ENCODE measurements at places on chromosomes 11 and 22.

GRCh38 chr11:45974806-45975205 lies 52.4 kb downstream of the LARGE2 start:
- peaks cover 21% of the 10 kb centered on the region for H3K36me3 ChIP-seq
- no peaks in the 10 kb centered on the region for H3K27me3 ChIP-seq
- H3K27ac ChIP-seq: no peak overlapping the region

- no peak for DNase-seq
- peaks cover 2% of the 10 kb centered on the region for H3K27me3 ChIP-seq
- H3K36me3 ChIP-seq: no peaks in the 10 kb centered on the region
- no peak overlapping the region for H3K27ac ChIP-seq
- no peaks in the 10 kb centered on the region for H3K4me1 ChIP-seq
Measured at GRCh38 chr11:104394508-104394907, 230.6 kb upstream of the PDGFD start.

DNA sequence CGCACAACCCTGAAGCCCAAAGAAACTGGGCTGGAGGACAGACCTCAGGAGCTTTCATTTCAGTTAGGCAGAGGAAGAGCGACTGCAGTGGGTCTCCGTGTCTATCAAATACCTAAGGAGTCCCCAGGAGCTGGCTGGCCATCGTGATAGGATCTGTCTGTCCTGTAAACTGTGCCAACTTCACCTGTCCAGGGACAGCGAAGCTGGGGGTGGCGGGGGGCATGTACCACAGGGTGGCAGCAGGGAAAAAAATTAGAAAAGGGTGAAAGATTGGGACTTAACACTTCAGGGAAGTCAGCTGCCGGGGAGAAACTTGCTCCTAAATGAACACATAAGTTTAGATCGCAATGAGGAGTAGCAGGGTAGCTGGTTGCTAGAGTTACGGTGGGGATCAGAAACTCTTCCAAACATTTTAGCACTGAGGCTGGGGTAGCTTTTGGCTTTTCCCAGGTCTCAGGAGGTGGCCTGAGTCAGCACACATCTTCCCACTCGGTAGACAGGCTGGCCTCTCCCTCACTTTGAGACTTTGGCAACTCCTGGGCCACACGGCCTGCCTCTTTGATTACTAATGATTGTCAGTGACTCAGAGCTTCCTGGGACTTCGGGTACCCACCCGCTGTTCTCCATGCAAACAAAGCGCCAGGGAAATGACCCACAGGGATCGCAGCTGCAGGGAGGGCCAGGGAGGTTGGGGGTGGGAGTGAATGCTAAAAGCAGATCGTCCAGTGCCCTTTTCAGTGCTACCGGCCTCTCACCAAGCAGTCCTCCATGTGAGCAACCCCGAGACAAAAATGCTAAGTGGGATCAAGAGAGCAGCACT lies 2.9 kb upstream of the MTFP1 start:
- peaks cover 3% of the 10 kb centered on the region for H3K36me3 ChIP-seq
- H3K4me3 ChIP-seq: peak overlapping the region; percentile 98
- DNase-seq: no peak
- no peaks in the 10 kb centered on the region for H3K27me3 ChIP-seq
- peak overlapping the region; percentile 94 for H3K27ac ChIP-seq

DNA sequence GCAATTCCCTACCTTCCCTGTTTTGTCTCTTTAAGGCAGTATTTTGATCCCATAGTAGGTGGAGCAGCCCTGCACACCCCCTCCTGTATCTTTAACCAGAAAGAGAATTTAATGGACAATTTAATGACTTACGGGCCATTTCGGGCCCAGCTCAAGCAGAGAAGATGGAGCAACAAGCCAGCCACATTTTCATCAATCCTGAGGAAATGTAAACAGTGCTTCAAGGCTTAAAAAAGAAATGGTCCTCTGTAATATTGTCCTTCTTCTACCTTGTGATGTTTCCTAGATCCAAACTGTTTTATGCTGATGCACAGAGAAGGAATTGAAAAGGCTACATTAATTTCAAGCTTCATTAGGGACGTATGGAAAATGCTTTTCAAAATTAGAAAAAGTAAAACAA lies 88.6 kb downstream of the MTMR3 start:
- DNase-seq: no peak
- no peaks in the 10 kb centered on the region for H3K27me3 ChIP-seq
- H3K4me3 ChIP-seq: no peak overlapping the region

- H3K4me1 ChIP-seq: peaks cover 3% of the 10 kb centered on the region
- H3K4me3 ChIP-seq: no peak overlapping the region
Measured at GRCh38 chr11:113447621-113448315, 27.4 kb downstream of the DRD2 start.

- no peaks in the 10 kb centered on the region for H3K27me3 ChIP-seq
- peak; percentile 85 for DNase-seq
Measured at GRCh38 chr22:22935546-22936157, 48.0 kb downstream of the IGLL5 start.

GRCh38 chr11:82049199-82049598 lies 684.5 kb downstream of the FAM181B start:
- no peaks in the 10 kb centered on the region for H3K4me1 ChIP-seq
- H3K27ac ChIP-seq: no peak overlapping the region
- no peak overlapping the region for H3K4me3 ChIP-seq

GRCh38 chr11:34416766-34417165 lies 22.0 kb upstream of the CAT start:
- no peak for DNase-seq
- H3K27me3 ChIP-seq: peaks cover 17% of the 10 kb centered on the region
- H3K4me3 ChIP-seq: no peak overlapping the region
- peaks cover 6% of the 10 kb centered on the region for H3K36me3 ChIP-seq
- H3K4me1 ChIP-seq: no peaks in the 10 kb centered on the region

DNA sequence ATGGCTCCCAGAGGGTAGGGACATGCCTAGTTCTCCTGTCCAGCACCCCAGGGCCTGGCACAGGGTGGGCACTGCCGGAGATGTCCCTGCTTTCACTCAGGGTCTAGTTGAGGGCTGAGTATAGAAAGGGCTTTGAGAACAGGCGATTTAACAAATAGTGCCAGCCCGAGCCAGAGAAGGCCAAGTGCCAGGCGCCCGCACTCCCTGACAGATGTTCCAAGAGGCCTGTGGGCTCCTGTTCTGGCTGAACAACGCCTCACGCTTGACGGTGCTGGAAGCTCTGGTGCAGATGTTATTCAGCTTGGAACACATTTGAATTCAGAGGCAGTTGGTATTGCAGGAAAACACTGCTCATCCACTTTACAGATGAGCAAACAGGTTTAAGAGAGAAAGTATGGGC lies 46.5 kb downstream of the NFAM1 start:
- peaks cover 11% of the 10 kb centered on the region for H3K27me3 ChIP-seq
- DNase-seq: no peak
- no peaks in the 10 kb centered on the region for H3K36me3 ChIP-seq
- no peak overlapping the region for H3K4me3 ChIP-seq

DNA sequence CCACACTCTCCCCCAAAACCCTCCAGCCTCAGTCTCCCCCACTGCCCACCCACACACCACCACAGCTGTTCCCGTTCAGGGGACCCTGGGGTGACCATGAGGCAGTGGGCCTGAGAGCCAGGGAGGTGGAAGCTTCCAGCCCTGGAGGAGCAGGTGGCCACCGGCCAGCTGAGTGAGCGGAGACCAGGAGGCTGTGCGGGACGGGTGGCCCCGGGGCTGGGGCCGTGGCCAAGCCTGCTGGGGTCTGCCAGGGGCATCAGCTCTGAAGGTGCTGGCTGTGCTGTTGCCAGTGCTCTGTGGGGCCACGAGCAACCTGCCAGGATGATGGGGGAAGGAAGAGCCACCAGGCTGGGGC lies 26.0 kb downstream of the OSBPL5 start:
- no peaks in the 10 kb centered on the region for H3K4me1 ChIP-seq
- no peak overlapping the region for H3K27ac ChIP-seq
- peaks cover 11% of the 10 kb centered on the region for H3K27me3 ChIP-seq
- no peak for DNase-seq
- H3K36me3 ChIP-seq: no peaks in the 10 kb centered on the region

GRCh38 chr11:129189646-129190045 lies 2.5 kb downstream of the ARHGAP32 start:
- H3K27ac ChIP-seq: no peak overlapping the region
- H3K27me3 ChIP-seq: no peaks in the 10 kb centered on the region
- H3K4me1 ChIP-seq: no peaks in the 10 kb centered on the region
- no peaks in the 10 kb centered on the region for H3K36me3 ChIP-seq
- H3K4me3 ChIP-seq: no peak overlapping the region

- no peak overlapping the region for H3K27ac ChIP-seq
- no peaks in the 10 kb centered on the region for H3K27me3 ChIP-seq
- H3K4me3 ChIP-seq: no peak overlapping the region
- peaks cover 13% of the 10 kb centered on the region for H3K36me3 ChIP-seq
Measured at GRCh38 chr22:25362215-25362882, 142.9 kb downstream of the CRYBB2 start.

DNA sequence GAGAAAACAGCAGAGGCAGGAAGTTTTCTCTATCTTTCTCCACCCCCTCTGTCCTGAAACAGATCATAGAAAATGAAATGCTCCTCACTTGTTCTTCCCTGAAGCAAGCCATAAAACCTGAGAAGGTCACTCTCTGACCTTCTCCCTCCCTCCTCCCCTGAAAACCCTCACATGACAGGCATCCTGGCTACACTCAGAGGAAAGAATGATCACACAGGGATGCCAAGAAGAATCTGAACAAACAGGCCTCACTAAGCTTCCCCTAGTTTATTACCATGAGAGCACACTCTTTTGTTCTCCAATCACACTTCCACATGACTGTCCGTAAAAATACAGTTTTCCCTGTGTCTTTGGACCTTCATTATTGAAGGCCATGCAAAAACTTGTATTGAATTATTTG lies 300.1 kb downstream of the BUD13 start:
- H3K27ac ChIP-seq: no peak overlapping the region
- peaks cover 4% of the 10 kb centered on the region for H3K4me1 ChIP-seq
- H3K27me3 ChIP-seq: peaks cover 12% of the 10 kb centered on the region
- peaks cover 5% of the 10 kb centered on the region for H3K36me3 ChIP-seq

- no peaks in the 10 kb centered on the region for H3K36me3 ChIP-seq
- no peak overlapping the region for H3K4me3 ChIP-seq
- H3K27ac ChIP-seq: no peak overlapping the region
Measured at GRCh38 chr22:35930933-35931332, 97.7 kb downstream of the RBFOX2 start.

GRCh38 chr11:13055200-13055599 lies 46.1 kb downstream of the RASSF10 start:
- no peak for DNase-seq
- H3K4me3 ChIP-seq: no peak overlapping the region
- no peak overlapping the region for H3K27ac ChIP-seq
- peaks cover 8% of the 10 kb centered on the region for H3K27me3 ChIP-seq
- H3K36me3 ChIP-seq: no peaks in the 10 kb centered on the region

DNA sequence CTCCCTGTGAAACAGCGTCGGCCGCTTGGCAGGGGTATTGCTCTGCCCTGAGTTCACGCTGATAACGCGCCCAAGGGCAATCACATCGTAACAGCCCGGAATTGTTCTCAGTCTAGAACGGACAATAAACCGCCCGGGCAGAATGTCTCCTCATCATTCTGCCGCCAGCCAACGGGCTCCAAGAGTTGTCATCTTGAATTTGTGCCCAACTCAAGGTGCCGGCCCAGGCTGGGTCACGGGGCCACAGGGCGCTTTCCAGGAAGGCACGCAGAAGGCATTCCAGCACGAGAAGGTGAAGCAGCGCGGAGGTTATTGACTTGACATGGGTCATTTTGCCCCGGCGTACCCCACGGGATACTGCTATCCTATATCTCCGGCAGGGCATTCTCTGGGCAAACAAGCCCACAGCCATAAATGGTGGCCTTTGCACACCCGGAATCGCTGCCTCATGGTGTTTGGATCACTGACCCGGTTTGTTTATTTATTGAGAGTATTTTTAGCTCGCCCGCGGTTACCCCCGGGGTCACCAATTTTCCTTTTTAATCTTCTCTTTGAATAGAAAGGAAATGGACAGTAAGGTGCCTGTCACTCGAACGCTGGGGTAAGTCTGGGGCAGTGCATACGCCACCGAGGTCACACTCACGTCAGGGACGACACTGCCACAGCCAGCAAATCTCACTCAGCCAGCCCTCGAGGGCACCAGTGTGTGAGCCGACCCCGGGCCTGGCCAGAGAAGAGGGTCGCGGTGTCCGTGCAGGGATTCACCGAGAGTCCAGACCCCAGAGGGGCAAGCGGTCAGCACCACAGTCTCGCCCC lies 72.4 kb upstream of the FGF3 start:
- DNase-seq: no peak
- H3K27me3 ChIP-seq: peaks cover 22% of the 10 kb centered on the region
- peaks cover 5% of the 10 kb centered on the region for H3K4me1 ChIP-seq

- peaks cover 58% of the 10 kb centered on the region for H3K4me1 ChIP-seq
- no peaks in the 10 kb centered on the region for H3K27me3 ChIP-seq
- no peak overlapping the region for H3K4me3 ChIP-seq
- H3K36me3 ChIP-seq: no peaks in the 10 kb centered on the region
- peak overlapping the region; percentile 81 for H3K27ac ChIP-seq
Measured at GRCh38 chr11:35115688-35116030, 23.3 kb upstream of the CD44 start.

DNA sequence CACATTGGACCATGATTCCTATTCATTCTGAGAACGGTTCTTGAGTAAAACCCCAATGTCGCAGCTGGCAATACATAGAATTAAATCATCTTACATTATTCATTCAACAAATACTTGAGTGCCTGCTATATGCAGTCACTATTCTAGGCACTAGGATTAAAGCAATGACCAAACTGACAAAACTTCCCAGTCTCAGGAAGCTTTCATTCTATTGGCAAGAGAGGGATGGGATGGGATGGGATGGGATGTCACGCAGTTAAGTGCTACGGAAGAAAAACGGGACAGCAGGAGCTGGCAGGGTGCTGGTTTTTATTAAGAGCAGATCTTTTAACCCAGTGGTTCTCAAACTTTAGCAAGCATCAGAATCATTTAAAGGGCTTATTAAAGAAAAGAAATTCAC lies 2.9 kb downstream of the PAK1 start:
- H3K27me3 ChIP-seq: peaks cover 6% of the 10 kb centered on the region
- no peaks in the 10 kb centered on the region for H3K36me3 ChIP-seq
- DNase-seq: no peak
- H3K27ac ChIP-seq: no peak overlapping the region

- peaks cover 12% of the 10 kb centered on the region for H3K4me1 ChIP-seq
- no peaks in the 10 kb centered on the region for H3K27me3 ChIP-seq
- peaks cover 31% of the 10 kb centered on the region for H3K36me3 ChIP-seq
Measured at GRCh38 chr11:130197386-130198035, 37.9 kb downstream of the ST14 start.

DNA sequence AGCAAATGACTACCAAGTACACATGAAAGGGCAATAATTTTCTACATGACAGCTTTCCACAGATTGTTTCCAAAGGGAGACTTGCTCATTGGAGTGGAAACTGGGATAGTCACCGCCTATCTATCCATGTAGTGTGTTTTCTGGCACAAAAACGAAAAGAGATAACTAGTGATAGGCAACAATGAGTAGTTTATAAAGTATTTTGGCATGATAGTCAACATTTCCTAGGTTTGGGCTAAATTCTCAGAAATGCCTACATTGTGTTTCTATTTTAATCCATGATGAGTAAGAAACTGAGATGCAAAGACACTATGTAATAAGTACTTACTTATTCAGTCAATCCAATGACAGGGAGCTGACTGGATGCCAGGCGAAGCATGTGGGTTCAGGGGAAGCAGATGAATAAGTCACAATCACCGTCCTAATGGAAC lies 1129.1 kb downstream of the DLG2 start:
- H3K4me3 ChIP-seq: no peak overlapping the region
- no peaks in the 10 kb centered on the region for H3K36me3 ChIP-seq
- no peak overlapping the region for H3K27ac ChIP-seq
- DNase-seq: no peak
- H3K27me3 ChIP-seq: peaks cover 5% of the 10 kb centered on the region

Measured in memory B cell (primary cell).